ENCODE measurements at places on chromosomes 1 and 21.

GRCh38 chr1:113394863-113395259, 4.5 kb downstream of the MAGI3 start:
- no peak for DNase-seq

- DNase-seq, result no peak
These were observed 6.4 kb upstream of the RPE65 start for GRCh38 chr1:68456202-68456601.

DNA sequence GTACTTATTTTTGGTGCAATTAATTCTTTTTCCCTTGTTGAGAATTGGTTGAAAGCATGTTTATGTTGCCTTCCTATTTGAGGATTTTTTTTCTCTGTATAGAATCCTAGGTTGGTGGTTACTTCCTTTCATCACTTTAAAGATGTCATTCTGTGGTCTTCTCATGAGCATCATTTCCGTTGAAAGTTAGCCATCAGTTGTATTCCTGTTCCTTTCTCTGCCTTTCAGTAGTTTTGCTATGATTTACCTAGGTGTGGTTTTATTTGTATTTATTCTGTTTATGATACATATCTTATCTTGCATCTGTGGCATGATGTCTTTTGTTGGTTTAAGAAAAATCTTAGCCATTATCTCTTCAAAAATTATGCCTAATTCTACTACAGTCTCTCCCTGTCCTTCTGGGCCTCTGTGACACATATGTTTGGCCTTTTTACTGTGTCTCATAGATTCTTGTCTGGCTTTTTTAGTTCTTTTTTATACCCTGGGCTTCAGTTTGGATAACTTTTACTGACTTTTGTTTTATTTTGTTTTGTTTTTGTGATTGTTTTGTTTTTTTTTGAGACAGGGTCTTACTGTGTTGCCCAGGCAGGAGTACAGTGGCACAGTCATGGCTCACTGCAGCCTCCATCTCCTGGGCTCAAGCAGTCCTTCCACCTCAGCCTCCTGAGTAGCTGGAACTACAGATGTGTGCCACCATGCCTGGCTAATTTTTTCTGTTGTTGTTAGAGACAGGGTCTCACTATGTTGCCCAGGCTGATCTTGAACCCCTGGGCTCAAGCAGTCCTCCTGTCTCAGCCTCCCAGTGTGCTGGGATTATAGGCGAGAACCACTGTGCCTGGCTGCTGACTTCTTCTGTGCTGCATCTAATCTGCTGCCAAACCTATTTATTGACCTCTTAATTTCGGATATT, 24.1 kb downstream of the PTGFRN start:
- no peak for DNase-seq

GRCh38 chr21:46352913-46353312, 29.0 kb downstream of the PCNT start:
- no peak for DNase-seq

DNA sequence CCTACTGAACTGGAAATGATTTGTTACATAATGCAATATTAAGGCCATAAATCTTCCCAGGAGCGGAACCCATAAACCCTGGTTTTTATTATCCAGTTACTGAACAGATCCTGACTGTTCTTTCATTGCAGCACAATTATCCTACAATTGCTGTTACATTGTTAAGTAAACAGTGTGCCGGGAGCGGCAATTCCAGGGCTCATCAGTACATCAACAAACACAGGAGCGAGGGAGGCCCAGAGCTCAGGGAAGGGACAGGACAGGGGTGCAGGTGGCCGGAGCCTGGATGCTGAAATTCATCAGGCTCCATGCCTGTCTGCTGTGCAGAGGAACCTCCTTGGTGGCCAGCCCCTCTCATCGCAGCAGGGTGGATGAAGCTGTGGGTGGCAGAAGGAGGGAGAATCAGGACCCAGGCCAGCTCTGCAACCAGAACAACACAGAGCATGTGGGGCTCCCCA, 544.7 kb downstream of the NPHP4 start:
- no peak for DNase-seq

- no peak for DNase-seq
These were observed 8.7 kb downstream of the CTNNBIP1 start for GRCh38 chr1:9901148-9902059.

DNA sequence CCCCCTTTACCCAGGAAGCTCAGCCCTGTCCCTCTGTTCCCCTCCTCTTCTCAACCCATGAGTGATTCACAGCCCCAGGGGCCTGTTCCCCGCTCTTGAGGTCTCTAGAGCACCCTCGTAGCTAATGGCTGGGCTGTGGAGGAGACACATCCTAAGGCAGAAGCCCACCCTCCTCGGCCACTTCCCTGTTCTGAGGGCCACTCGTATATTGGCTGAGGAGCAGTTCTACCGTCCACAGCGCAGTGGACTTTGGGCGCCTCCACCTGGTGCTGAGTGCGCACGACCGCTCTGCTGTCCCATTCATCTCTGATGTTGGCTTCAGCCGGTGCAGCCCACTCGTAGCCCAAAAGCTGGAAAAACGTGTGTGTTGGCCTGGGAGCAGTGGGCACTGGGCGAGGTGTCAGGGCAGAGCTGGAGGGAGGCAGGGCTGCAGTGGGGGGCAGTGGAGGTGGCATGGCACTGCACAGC, 24.5 kb upstream of the PKP1 start:
- DNase-seq, result no peak

DNA sequence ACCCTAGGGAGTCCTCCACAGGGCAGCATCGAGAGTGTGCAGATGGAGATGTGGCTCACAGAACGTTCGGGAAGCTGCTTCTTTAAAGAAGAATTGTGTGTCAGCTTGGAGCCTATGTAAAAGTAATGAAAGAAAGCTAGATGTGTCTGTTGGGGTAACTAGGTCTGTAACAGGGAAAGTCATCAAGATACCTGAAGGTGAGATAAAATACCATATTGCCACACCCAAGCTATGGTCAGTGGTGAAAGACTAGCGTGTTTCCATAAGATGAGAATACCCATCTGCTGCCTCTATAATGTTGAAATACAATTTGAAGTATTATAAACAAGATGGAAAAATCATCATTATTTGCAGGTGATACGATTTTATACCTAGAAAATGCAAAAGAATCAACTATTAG, 17.5 kb downstream of the RCAN1 start:
- no peak for DNase-seq

- no peak for DNase-seq
These were observed 102.0 kb downstream of the LHX9 start for GRCh38 chr1:198019126-198019525.

GRCh38 chr1:70072231-70072751, 133.1 kb downstream of the LRRC40 start:
- DNase-seq, result no peak

- DNase-seq, result no peak
These were observed 40.1 kb upstream of the MYSM1 start for GRCh38 chr1:58739856-58740466.

- DNase-seq, result no peak
These were observed 139.9 kb downstream of the PEX14 start for GRCh38 chr1:10614377-10615225.

GRCh38 chr1:206921772-206922265, at the start of gene FCMR:
TSS of gene FCMR (minus strand) at chr1:206921941. CDS start at chr1:206921854, 87 bp downstream.
- peak; percentile 35 for DNase-seq

- DNase-seq, result no peak
These were observed 36.7 kb upstream of the SLC19A1 start for GRCh38 chr21:45578811-45579381.

DNA sequence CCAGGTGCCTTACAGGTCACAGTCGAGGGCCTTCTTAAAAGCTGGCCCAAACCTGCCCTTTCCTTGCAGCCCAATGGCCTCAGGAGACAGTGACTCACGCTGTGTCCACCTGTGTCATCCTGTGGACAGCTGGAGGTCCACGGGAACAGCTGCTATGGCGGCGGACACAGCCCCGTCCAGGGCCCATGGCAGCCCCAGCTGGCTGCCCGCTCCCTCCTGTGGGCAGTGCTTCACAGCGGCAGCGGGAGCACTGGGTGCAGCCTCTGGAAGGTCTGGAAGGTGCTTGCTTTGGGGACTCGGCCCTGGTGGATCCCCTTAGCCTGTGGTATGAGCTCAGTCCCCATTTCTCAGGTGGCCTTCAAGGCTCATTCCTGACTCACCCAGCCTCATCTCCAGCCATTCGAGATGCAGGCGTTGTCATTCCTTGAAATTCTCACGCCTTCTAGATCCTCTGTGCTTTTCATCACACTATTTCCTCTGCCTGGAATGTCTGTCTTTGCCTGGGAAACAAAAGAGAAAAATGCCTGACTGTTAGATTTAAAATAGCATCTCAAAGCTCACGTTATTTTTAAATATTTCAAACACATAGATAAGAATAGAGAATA, 86.8 kb downstream of the KIF26B start:
- DNase-seq, result no peak

Data from activated T-helper 1 cell treated with Interleukin-2 at 50 U/mL for 16 hours (primary cell).